Hematopoietic multipotent progenitor cell treated with erythropoietin and hydrocortisone succinate and interleukin-3 and kit ligand, for 4 days (in vitro differentiated cells): ENCODE measurements at places on chromosomes 5 and 9.

GRCh38 chr5:31936683-31937082 is 237.4 kb downstream of the GOLPH3 start:
- DNase-seq = no peak

- no peak for DNase-seq
Measured at GRCh38 chr5:73274121-73274520, 101.1 kb downstream of the TMEM174 start.

DNA sequence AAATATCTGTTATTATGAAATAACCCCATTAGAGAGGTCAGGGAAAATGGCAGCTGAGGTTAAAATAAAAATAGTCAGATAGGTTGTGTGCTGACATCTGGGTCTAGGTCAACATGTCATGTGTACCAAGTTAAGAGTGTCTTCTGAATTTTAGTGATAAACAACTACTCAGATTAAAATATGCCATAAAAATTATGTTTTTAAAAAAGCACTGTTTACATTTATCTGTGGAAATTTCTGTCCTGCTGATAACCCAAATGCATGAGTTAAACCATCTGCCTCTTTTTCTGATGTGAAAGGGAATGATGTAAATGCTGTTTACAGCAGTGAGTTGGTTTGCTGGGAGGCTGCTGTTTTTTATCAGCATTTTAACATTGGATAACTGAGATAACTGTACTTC is 361.2 kb upstream of the TARS1 start:
- DNase-seq = no peak

DNA sequence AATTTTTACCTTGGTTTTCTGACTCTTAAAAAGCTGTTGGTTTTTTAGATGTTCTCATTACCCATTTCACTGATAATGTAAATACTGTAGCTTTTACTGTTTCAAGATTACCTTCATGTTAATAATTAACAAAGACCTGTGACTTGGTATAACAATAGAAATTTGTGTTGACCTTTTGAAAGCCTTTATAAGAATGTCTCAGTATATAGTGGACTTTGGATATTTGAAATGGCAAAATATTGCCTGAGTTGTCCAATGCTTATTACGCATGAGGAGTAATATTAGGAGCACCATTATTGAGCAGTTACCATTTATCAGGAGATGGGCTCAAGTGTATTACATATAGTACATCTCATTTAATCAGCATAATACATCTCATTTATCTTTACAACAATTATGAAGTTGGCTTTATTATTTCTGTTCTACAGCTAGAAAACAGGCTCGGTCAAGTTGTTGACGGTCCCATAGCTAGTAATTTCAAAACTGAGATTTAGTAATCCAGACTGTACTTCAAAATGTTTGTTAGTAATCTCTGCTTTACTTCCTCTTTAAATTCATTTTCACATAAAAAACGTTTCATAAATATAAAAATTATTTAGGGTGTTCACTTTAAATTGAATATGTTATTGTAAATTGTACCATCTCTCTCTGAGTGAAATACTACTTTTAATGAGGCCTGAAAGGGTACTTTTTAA is 50.7 kb upstream of the FKTN start:
- DNase-seq = no peak

- DNase-seq = no peak
Measured at GRCh38 chr5:172911628-172911880, 47.7 kb upstream of the RPL26L1 start.

GRCh38 chr9:21533597-21533996 is 51.5 kb upstream of the IFNE start:
- no peak for DNase-seq
